ENCODE measurements at places on chromosomes 2 and 18.

GRCh38 chr2:5453220-5454050 lies 238.7 kb upstream of the SOX11 start:
- no peak for DNase-seq

DNA sequence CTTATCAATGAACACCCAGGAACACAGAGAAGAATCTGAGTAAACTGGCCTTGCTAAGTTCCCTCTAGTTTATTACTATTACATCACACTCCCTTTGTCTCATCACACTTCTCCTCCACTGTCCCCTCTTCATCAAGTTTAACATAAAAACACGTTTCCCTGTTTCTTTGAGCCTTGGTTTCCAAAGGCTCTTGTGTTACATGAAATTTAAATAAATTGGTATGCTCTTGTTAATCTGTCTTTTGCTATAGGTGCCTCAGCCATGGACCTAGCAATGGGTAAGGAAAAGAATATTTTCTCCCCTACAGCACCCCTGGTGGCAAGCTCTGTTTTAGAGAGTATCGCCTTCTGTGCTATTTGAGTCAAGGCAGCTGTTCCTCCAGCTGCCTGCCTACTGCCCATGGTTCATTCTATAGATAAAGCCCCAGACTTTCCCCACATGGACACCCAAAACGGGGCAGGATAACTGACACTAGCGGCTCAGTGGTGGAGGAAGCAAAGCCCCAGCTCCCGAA lies 31.8 kb downstream of the TGIF1 start:
- DNase-seq, result no peak

GRCh38 chr2:126913881-126914615 lies 15.4 kb downstream of the TEX51 start:
- no peak for DNase-seq

GRCh38 chr2:32386739-32387138 lies 29.9 kb downstream of the BIRC6 start:
- DNase-seq, result no peak

- no peak for DNase-seq
Observed at GRCh38 chr18:12288403-12288755, 19.7 kb upstream of the TUBB6 start.

GRCh38 chr2:192119536-192119935 lies 75.2 kb downstream of the TMEFF2 start:
- DNase-seq, result no peak
